Stimulated activated CD4-positive, alpha-beta T cell treated with anti-CD3 and anti-CD28 coated beads, Interleukin-15, amount 100 ng/mL, for 1 hour (primary cell): ENCODE measurements at places on chromosomes 13 and 19.

GRCh38 chr19:1503089-1503924 is 9.5 kb downstream of the ADAMTSL5 start:
- peak; percentile 32 for DNase-seq

GRCh38 chr19:4007021-4007835 is at the start of gene PIAS4:
Gene PIAS4 (plus strand): TSS chr19:4007736. CDS start chr19:4007761, 25 bp downstream.
- DNase-seq, result peak; percentile 90

GRCh38 chr19:3193256-3194105 is 7.8 kb downstream of the NCLN start:
- DNase-seq, result no peak

DNA sequence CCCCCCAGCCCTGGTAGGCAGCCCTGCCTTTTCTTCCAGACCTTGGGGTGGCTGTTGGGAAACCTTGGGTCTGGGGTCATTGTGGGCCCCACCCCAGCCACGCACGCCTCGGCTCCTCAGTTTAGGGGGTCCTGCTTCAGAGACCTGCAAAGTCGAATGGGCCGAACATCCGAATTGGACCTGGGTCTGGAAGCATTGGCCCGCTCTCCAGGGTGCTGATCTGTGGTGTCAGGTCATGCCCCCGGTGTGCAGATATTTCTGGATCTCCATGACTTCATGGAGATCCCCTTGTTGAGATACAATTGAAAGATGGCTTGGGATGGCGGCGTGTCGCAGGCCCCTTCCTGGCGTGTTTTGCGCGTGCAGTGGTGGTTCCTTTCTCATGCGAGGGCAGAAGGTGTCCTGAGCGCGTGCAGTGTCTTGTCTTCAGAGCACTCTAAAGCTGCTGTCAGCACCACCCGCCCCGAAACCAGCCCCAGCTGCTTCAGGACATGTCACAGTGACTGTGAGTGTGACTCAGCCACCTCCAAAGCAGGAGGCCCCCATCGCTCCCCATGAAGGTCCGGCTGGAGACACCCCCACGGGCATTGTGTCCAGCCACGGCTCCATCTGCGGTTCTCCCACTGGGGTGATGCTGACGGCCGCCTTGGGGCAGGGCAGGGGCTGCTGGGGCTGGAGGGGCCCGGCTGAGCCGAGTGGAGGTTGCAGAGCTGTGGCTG is 112.7 kb downstream of the KDM4B start:
- DNase-seq, result no peak

DNA sequence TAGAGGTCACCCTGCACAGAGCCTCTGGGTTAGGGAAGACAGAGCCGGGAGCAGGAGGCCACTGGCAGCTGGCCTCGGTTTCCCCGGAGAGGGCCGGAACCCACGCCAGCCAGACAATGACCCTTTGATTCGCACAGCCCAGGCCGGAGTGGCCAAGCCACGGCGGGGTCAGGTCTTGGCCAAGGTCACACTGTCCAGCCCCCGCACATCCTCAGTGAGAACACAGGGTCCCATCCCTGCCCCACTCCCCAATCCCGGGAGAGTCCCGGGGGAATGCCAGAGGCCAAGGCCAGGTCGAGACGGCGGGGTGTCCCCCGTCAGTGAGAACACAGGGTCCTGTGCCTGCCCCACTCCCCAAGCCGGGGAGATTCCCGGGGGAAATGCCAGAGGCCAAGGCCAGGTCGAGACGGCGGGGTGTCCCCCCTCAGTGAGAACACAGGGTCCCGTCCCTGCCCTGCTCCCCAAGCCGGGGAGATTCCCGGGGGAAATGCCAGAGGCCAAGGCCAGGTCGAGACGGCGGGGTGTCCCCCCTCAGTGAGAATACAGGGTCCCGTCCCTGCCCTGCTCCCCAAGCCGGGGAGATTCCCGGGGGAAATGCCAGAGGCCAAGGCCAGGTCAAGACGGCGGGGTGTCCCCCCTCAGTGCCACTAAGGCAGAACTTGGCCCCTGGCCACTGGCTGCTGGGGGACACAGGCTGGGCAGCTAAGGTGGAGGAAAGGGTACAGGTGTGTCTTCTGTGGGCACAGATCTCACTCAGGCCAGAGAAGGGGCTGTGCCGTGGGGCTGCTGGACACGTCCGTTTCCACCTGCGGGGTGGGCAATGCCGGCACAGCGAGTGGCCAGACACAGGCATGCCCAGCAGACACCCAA is 1.7 kb upstream of the FSTL3 start:
- DNase-seq, result no peak

GRCh38 chr19:20044663-20045062 is 5.4 kb upstream of the ZNF682 start:
- no peak for DNase-seq

- DNase-seq, result no peak
Measured at GRCh38 chr19:5122121-5122400, 153.1 kb downstream of the KDM4B start.

DNA sequence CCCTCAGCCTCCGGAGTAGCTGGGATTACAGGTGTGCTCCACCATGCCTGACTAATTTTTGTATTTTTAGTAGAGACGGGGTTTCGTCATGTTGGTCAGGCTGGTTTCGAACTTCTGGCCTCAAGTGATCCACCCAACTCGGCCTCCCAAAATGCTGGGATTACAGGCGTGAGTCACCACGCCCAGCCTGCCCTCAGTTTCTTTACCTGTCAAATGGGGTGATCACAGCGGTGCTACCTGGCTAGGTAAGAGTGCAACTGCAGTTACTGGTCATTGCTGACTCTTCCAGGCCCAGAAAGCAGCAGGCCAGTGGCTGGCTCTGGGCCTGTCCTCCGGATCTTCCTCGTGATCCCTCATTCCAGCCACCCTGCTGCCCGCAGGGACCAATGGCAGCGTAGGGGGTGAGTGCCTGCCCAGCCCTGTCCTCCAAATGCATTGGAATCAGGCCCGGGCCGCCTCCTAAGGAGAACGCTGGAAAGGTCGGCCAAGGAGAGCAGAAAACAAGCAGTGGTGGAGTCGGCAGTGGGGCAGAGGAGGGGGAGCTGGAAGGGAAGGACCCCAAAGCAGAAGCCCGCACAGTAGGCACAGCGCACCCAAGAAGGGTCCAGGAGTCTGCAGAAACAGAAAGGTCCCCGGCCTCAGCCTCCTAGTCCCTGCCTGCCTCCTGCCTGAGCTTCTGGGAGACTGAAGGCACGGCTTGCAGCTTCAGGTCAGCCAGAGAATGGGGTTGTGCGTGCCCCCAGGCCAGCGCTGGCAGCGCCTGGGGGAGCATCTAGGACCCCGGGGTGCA is 1.8 kb upstream of the SLC27A1 start:
- DNase-seq, result no peak

GRCh38 chr13:51297556-51297955 is 41.9 kb upstream of the SERPINE3 start:
- DNase-seq, result no peak

DNA sequence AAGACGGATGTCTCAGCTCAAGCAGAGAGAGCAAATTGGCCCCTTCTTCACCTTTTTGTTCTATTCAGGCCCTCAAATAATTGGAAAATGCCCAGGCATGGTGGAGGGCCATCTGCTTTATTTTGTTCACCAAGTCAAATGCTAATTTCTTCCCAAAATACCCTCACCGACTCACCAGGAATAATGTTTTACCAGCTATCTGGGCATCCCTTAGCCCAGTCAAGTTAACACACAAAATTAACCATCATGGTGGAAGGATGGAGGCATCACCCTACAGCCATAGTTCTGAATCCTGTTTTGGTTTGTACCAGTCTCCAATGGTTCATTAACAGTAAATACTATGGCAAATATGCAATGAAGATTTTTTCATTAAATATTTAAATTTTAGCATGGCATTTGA is 51.7 kb upstream of the SERP2 start:
- no peak for DNase-seq

DNA sequence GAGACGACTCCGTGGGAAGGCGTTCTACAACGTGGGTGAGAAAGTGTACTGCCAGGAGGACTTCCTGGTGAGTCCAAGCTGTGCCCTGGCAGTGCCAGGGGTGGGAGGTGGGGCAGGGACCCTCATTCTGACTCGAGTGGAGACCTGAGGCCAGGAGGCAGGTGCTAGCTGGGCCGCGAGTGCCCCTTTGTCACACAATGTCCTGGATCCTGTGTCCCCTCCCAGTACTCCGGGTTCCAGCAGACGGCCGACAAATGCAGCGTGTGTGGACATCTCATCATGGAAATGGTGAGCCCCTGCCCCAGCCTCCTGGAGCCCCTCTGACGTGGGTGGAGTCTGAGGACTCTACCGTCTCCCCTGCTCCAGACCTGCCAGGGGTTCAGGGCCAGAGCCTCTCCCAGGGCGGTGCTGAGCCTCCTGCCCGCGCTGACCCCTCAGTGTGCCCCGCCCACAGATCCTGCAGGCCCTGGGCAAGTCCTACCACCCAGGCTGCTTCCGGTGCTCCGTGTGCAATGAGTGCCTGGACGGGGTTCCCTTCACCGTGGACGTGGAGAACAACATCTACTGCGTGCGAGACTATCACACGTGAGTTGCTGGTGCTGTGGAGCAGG is 11.6 kb downstream of the WTIP start:
- no peak for DNase-seq

DNA sequence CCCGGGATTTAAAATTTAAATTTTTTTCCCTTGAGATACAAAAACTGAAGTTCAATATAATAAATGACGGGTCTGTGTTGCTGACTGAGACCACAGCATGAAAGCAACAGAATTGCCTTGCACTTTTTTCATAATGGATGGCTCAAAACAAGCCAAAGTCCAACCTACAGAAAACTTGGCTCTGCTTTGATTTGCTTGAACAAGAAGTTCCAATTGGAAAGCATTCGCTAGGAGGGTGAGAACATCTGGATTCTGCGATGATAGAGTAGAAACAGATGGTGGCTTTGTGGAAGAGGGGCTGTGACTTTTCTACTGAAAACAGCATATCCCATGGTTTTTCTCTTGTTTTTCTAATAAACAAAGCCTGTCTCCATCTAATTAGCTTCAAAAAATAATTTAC is 46.4 kb downstream of the THSD1 start:
- no peak for DNase-seq

DNA sequence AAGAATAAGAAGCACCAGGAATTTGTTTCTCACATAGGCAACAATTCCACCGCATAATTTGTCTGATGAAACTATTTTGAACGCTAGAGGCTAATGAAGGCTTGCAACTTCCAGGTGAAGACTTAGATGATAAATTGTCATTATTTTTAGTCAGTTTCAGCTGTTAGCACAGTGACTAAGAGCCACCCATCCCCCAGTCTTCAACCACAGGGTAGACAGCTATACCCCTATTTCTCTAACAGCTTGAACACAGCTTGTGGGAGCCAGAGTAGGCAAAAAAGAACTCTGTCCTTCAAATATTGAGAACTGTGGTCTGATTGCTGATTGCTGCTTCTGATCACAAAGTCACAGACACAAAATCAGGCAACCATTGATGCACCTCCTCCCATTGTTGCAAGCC is 1124.8 kb upstream of the PRR20A start:
- no peak for DNase-seq

- DNase-seq, result no peak
Measured at GRCh38 chr13:68056816-68057710, 826.9 kb upstream of the PCDH9 start.

DNA sequence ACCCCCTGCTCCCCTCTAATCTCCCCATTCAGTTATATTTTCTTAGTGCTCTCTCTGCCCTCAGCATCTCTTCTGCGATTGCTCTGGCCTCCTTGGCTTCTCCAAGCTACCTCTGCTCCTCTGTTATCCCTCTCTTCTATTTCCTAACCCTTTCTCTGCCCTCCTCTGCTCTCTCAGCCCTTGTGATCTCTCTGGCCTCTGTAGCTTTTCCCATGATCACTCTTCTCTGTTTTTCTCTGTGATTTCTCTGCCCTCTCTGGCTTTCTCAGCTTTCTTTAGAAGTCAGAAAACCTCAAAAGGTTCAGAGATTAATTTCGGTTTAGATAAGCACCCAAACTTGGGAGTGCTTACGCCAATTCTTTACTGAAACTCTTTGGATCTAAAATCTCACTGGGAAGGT is 795.0 kb downstream of the DIAPH3 start:
- DNase-seq, result no peak

DNA sequence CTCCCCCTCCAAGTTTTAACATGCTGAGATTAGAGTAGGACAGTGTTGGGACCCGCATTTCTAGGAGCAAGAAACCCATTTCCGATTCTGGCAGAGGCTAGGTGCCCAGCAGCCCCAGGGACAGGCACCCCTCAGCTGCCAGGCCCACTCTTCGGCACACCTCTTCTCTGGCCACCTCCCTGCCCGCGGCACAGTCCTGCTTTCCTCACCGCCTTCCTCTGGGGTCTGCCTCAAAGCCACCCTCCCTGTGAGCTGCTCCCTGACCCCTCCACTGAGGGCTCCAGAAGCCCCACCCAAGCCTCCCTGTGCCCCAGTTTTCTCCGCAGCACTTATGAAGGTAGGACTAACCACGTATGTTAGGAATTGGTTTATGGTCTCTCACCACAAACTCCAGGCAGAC is 79.9 kb downstream of the STK24 start:
- DNase-seq, result no peak

DNA sequence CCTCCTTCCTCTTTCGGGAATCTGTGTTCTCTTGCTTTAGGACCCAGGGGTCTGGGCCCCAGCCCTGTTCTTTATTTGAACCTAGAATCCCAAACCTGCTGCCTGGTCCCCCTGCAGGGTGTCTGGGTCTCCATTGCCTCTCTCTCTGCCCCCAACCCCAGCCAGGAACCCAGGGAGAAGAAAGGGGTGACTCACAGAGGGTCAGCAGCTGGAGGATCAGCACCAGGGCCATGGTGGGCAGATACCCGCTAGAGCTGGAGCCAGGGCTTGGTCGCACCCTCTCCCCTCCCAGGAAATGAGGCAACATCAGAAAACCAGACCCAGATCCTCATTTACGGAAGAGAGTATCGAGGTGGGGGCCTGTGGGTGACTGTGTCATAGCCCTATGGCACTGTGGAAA is at the start of gene OSCAR:
Gene OSCAR (minus strand): TSS at position 243 of the 400 bp plus-strand sequence. CDS start 11 bp downstream, at position 232.
- no peak for DNase-seq

GRCh38 chr13:99003851-99004471 is 26.1 kb upstream of the DOCK9 start:
- DNase-seq, result no peak

- DNase-seq, result no peak
Measured at GRCh38 chr19:49359851-49360820, 2.1 kb downstream of the TEAD2 start.

DNA sequence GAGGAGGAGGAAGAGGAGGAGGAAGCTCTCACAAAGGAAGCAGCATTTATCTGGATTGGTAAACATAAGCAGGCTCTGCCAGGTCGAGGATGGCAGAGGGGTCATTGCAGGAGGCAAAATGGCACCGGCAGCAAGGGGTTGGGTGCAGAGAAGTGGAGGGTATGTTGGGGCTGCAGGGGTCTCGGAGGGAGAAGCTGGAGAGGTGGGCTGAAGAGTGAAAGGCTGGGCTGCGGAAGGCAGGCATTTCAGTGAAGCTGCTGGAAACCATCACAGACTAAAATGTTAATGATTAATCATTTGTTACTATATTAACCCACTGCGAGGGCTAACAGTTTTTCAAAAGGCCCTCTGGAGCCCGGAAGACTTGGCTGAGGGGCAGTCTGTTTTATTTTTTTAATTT is 24.6 kb downstream of the TPT1 start:
- DNase-seq, result no peak

DNA sequence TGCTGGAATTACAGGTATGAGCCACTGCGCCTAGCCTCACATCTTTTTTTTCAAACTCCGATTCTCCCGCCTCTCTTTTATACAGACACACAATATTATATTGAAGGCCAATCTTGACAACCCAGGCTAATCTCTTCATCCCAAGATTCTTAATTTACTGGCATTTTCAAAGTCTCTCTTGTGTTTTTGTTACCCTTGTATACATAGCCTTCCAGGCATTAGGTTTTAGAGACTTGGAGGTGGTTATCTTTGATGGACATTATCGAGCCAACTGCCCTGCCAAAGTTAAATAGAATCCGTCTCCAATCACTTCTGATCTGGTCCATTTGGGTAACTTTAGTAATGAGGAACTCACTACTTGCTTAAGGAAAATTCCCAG is 14.4 kb upstream of the CYP2A7 start:
- no peak for DNase-seq
